Central memory CD8-positive, alpha-beta T cell (primary cell): ENCODE measurements at places on chromosomes 13 and 19.

DNA sequence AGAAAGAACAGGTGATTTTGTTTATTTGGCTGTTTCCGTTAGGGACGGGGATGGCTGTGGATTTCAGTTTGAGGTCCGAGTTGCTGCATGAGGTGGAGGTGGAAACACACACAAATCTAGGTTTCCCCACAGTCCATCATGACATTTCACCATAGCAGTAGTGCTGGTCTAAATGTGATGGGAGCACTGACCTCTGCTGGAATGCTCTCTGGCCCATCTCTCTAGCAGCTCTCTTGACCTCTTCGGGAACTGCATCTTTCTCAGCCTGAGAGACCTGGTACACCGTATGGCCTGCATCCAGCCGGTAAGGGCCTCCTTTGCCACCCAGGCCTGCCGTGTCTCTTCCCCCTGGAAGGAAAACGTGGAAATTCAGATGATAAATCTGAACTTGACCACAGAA, 154.0 kb downstream of the RGCC start:
- DNase-seq = no peak

- DNase-seq = no peak
These were observed 37.5 kb upstream of the POMP start for GRCh38 chr13:28621449-28621848.

- DNase-seq = no peak
These were observed 33.2 kb upstream of the MEDAG start for GRCh38 chr13:30872685-30873461.

DNA sequence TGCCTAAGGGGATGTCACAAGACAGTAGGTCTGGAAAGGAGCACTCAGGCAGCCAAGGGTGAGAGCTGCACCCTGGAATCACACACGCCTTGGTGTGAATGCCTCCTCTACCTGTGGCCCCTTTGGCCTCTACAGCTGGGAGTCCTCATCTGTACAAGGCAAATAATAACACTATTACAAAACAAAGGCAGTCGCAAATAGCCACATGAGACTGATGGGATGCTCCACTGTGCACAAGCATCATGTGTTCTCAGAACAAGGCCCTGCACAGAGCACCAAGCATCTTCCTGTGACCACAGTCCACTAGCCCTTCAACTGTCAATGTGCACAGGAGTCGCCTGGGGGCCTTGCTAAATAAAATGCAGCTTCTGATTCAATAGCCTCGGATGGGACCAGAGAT, 44.6 kb upstream of the HNRNPA1L2 start:
- DNase-seq = no peak

GRCh38 chr19:1274852-1275259, 474 bp upstream of the FAM174C start:
- no peak for DNase-seq
